GM12864 (cell line): ENCODE measurements at places on chromosomes 12 and 14.

DNA sequence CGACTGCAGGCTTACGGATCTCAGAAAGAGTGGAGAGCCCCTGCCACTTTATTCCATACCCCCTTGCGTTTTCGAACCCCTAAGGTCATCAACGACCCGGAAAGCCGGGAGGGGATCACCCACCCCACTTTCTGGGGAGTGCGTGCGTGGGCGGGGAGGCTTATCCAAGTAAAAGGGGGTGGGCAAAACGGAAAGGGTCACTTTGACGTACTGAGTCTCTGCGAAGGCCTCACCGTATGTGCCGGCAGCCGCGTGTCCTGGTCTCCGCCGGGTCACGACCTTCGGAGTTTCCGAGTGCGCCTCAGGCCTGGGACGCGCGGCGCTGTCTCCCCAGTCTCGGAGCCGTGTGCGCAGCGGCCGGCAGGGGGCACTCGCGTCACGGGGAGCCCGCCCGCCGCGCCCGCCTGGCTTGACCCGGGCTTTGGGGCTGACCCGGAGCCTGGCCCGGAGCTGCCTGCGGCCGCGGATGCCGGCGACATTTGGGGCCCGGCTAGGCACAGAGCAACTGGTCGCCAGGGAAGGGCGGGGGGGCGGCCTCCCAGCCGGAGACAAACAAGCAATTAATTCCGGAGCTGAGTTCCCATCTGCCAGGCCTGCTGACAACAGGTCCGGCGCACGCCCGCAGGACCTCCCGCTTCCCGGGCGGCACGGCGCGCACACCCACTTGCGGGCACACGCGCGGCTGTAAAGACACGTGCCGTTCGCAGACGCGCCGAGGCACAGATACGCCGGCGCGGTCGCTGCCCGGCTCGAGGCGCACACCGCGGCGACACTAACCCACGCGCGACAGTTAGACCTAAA lies 890 bp upstream of the KIF26A start:
- no peak for DNase-seq

DNA sequence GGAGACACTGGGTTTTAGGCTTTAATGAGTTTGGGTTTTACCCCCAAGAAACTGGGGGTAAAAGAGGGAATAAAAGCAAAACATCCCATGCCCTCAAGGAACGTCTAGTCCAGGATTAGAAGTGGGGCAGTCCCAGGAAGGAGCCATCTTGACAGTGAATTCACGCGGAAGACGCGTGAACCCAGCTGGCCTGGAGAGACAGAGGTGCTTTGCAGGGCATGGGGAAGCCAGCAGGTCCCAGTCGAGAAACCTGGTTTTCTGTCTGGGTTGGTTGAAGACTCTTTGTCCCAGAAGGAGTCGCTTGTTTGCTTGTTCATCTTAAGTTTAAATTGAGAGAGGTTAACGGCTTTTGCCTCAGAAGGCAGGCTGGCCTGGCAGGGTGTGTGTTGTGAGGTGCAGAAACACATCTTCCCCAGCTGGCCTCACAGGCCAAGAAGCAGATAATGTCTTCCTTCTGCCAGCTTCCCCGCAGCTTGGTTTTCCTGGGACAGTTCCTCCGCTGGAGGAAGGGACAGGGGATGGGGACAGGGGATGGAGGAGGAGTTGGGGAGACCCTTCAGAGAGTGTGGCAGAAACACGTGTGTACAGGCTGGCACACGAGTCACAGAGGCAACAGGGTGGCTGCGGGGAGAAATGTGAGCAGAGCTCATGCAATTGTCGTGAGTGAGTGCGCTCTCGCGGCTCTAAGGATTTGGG lies 18.5 kb upstream of the CD9 start:
- DNase-seq = no peak

- no peak for DNase-seq
These were observed 1016.2 kb downstream of the SLC6A15 start for GRCh38 chr12:83896416-83896815.

DNA sequence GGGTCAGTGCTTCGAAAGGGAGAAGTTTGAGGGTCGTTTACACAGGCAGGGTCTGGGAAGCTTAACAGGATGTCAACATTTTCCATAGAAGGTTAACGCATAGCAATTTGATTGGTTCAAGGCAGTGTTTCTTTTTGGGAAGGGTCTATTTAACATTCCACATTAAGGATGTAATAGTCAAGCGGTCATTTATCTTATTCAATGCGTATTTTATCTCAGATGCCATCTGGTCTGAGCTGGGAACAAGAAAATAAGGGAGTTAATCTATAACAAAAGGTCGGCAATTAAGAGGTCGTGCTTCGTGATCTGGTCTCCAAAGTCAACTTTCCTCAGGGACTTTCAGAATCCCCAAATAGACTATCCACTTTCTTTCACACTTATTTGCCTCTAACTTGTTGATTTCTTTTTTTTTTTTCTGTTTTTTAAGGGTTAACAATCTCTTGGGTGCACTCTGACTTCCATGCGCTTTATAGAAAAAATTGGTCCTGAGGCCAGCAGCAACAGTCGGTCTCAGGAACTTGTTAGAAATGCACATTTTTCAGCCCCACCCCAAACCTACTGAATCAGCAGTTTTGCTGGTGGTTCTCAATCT lies 550 bp upstream of the RESF1 start:
- DNase-seq = no peak

DNA sequence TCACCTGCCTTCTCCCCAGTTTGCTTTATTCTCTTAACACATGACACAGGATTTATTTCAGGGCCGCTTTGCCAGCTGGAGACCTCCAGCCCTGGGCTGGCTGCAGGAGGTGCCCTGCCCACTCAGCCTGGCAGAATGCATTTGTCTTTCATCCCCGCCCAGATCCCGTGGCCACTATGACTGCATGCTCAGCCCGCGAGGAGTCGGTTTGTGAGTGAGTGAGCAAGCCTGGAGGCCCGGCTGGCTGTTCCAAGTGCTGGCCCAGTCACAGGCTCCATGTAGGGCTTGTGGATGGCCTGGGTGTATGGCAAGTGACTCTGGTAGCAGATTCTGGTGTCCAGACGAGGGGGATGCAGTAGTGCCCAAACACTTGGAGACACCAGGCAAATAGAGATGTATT lies 2.1 kb downstream of the TDP1 start:
- no peak for DNase-seq
